ENCODE measurements at places on chromosomes 5 and 9. TPM values are rescaled to one million over a fixed set of nuclear protein-coding genes. Genes with fewer than 3 reads are reported as not detected.

Gene RNF183
- 0.44 TPM for total RNA-seq

Gene FCN2
- total RNA-seq, result not detected

- H3K4me3 ChIP-seq, result no peak overlapping the region
- H3K27ac ChIP-seq, result no peak overlapping the region
- no peak for DNase-seq
- no peaks in the 10 kb centered on the region for H3K27me3 ChIP-seq
- H3K36me3 ChIP-seq, result peaks cover 17% of the 10 kb centered on the region
These were observed 194.1 kb downstream of the ROR2 start for GRCh38 chr9:91755761-91756509.

DNA sequence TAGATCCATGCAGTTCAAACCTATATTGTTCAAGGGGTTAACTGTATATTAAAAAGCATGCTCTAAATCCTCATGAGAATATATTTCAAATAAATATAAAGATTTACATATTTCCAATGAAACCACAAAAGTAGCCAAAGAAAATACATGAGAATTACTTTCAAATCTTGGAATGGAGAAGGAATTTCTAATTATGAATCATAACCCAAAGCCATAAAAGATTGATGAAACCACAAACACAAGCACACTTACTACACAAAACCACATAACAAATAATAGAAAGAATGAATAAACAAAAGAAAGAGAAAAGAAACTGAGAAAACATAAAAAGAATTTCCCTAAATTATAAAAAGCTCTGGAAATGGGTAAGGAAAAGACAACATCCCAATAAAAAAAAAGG is 16.0 kb downstream of the ERP44 start:
- peaks cover 2% of the 10 kb centered on the region for H3K4me1 ChIP-seq
- no peak overlapping the region for H3K27ac ChIP-seq
- DNase-seq, result no peak

- no peak overlapping the region for H3K4me3 ChIP-seq
- H3K27ac ChIP-seq, result no peak overlapping the region
- H3K4me1 ChIP-seq, result peaks cover 5% of the 10 kb centered on the region
- H3K27me3 ChIP-seq, result peaks cover 71% of the 10 kb centered on the region
These were observed 38.4 kb upstream of the CLPTM1L start for GRCh38 chr5:1383344-1383743.

GRCh38 chr5:99355881-99356280 is 427.1 kb upstream of the CHD1 start:
- no peak overlapping the region for H3K4me3 ChIP-seq
- H3K27me3 ChIP-seq, result no peaks in the 10 kb centered on the region
- H3K27ac ChIP-seq, result no peak overlapping the region
- peaks cover 11% of the 10 kb centered on the region for H3K36me3 ChIP-seq

- DNase-seq, result no peak
- no peak overlapping the region for H3K4me3 ChIP-seq
- no peak overlapping the region for H3K27ac ChIP-seq
These were observed 94.6 kb upstream of the HMHB1 start for GRCh38 chr5:143717400-143717799.

- no peak for DNase-seq
- H3K27me3 ChIP-seq, result no peaks in the 10 kb centered on the region
- H3K36me3 ChIP-seq, result no peaks in the 10 kb centered on the region
- peaks cover 2% of the 10 kb centered on the region for H3K4me1 ChIP-seq
These were observed 104.6 kb upstream of the MAN2A1 start for GRCh38 chr5:109584986-109585599.

GRCh38 chr9:1513105-1513504 is 462.9 kb downstream of the DMRT2 start:
- H3K36me3 ChIP-seq, result no peaks in the 10 kb centered on the region
- H3K27me3 ChIP-seq, result peaks cover 6% of the 10 kb centered on the region
- no peaks in the 10 kb centered on the region for H3K4me1 ChIP-seq
- no peak overlapping the region for H3K27ac ChIP-seq
- no peak for DNase-seq

GRCh38 chr5:68463606-68464005 is 248.1 kb downstream of the PIK3R1 start:
- no peaks in the 10 kb centered on the region for H3K36me3 ChIP-seq
- H3K27me3 ChIP-seq, result no peaks in the 10 kb centered on the region
- H3K4me3 ChIP-seq, result no peak overlapping the region

All from progenitor cell of endocrine pancreas (in vitro differentiated cells).